Fibroblast of skin of scalp (primary cell): ENCODE measurements at places on chromosomes 5 and 9.
A peak's percentile ranks its signal among the peaks of the same experiment; 100 is the strongest.

DNA sequence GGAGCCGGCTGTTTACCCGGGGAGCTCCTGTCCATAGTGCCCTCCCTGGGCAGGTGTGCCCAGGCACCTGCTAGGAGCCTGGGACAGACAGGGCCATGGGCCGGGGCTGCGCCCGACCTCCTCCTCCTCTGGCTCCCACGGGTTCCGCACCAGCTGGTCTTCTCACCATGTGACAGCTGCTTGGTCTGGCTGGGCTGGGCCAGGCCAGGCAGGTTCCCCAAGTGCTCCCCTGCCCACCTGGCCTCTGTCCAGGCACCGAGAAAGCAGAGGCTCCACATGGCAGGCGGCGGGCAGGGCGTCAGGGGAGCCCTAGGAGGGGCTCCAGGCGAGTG, 60.0 kb downstream of the OLFM1 start:
- no peak for DNase-seq

GRCh38 chr5:53879708-53880323, 319.4 kb downstream of the NDUFS4 start:
- no peak for DNase-seq

- no peak for DNase-seq
Observed at GRCh38 chr5:3107156-3107611, 355.7 kb upstream of the IRX2 start.

DNA sequence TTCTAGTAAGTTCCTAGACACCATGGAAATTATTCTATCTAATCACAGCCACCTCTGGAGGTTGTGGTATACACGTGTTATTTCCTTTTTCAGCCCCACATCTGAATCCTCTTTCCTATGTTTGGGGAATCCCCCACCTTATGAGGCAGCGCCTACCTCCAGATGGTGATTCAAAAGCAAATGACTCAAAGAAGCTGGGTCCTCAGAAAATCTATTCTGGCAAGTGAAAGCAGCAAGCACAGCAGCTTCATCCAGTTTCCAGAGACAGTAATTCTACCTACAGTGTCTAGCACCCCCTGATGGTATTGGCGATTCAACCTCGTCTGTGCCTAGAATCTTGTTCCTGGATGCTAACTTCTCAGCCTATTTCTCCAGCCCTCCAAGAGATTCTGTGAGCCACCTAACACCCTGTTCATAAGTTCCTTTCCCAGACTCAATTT, 43.0 kb downstream of the STRBP start:
- DNase-seq = peak; percentile 52

GRCh38 chr5:80417973-80418372, 10.1 kb downstream of the ZFYVE16 start:
- DNase-seq = no peak

DNA sequence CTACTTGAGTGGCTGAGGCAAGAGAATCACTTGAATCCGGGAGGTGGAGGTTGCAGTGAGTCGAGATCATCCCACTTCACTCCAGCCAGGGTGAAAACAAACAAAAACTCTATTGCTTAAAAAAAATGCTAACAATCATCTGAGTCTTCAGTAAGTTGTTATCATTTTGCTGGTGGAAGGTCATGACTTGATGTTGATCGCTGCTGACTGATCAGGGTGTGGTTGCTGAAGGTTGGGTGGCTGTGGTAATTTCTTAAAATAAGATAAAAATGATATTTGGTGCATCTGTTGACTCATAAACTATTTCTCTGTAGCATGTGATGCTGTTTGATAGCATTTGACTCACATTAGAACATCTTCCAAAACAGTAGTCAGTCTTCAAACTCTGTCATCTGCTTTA, 349.4 kb upstream of the PAPPA start:
- DNase-seq = no peak
